Activated naive CD4-positive, alpha-beta T cell treated with Interleukin-2 at 50 U/mL for 16 hours (primary cell): ENCODE measurements at places on chromosomes 4 and X.

- DNase-seq: no peak
Measured at GRCh38 chr4:144699565-144699964, 53.6 kb downstream of the HHIP start.

DNA sequence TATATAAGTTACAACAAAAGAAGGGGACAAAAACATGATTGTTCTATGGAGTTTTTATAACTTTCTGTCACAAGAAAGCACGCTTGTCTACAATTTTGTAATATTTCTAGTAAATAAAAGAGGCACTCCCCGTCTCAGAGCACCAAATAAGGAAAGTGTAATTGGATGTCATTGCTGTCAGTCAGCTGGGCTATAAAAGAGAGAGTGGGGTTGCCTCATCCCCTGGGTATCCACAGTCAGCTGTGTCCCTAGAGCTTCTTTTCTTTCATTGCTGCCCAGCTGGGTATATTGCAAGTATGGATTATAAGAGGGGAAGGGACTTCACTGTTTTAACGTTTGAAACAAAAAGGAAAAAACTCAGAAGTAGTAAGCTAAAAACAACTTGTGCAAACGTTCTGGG is 61.3 kb downstream of the NPNT start:
- DNase-seq: no peak

DNA sequence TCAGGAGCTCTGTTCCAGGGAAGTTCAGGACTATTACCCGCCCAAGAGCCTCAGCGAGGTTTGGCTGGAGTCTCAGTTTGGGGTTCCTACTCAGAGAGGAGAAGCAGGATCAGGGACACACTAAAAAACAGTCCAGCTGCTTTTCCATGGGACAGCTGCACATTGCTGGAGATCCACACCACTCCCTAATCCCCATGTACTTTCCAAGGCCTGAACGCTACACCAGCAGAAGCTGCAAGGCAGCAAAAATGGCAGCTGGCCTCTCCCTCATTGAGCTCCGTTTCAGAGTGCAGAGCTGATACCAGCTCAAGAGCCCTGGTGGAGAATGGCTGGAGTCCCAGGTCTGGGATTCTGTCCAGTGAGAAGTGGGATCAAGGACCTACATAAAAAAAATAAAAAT is 551.2 kb upstream of the PABPC5 start:
- DNase-seq: no peak

GRCh38 chrX:50813843-50814661 is at the start of gene SHROOM4:
SHROOM4 (minus strand) TSS chrX:50814194; CDS start chrX:50814018, 176 bp downstream.
- no peak for DNase-seq

DNA sequence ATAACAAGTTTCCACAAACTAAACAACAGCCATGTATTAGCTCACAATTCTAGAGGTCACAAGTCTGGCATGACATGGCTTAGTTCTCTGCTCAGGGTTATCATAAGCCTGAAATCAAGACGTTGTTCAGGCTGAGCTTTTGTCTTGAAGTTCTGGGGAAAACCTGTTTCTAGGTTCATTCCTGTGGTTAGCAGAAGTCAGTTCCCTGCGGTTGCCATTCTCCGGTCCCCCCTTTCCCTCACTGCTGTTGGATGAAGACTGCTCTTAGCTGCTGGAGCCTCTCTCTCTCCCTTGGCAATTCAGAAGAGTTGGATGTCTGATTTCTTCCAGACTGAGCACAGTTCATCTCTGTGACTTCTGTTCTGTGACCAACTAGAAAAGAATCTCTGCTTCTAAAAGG is 962.6 kb downstream of the PCDH7 start:
- DNase-seq: no peak

DNA sequence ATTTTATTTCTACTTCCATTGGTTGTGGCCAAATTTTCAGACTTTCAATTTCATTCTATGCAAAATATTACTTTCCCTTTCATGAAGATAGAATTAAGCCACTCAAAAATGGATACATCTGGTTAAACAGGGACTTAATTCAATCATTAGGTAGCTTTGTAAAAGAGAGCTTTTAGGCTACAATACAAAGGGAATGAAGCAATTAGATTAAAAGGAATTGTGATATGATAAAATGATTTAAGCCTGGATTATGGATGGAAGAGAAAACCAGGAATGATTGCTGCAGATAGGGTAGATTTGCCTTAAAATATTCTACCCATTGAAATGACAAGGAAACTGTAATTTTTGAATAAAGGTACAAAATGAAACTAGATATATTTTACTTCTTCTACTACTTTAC is 134.6 kb upstream of the PDHA2 start:
- no peak for DNase-seq

GRCh38 chr4:37951461-37952352 is 8.5 kb upstream of the PTTG2 start:
- no peak for DNase-seq

DNA sequence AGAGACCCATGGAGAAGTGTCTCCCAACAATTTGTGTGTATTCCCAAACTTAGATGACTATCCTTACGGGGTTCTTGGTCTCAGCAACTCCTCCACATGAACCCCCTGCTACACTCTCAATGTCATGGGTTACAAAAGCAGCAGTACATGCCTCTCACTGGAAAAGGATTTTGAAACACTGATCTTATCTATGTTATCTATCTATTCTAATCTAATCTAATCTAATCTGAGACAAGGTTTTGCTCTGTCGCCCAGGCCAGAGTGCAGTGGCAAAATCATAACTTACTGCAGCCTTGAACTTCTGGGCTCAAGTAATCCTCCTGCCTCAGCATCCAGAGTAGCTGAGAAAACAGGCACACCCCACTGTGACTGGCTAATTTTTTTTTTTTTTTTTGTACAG is 19.3 kb downstream of the TSPAN5 start:
- no peak for DNase-seq

- DNase-seq: no peak
Measured at GRCh38 chr4:145189981-145190380, 9.6 kb upstream of the OTUD4 start.

DNA sequence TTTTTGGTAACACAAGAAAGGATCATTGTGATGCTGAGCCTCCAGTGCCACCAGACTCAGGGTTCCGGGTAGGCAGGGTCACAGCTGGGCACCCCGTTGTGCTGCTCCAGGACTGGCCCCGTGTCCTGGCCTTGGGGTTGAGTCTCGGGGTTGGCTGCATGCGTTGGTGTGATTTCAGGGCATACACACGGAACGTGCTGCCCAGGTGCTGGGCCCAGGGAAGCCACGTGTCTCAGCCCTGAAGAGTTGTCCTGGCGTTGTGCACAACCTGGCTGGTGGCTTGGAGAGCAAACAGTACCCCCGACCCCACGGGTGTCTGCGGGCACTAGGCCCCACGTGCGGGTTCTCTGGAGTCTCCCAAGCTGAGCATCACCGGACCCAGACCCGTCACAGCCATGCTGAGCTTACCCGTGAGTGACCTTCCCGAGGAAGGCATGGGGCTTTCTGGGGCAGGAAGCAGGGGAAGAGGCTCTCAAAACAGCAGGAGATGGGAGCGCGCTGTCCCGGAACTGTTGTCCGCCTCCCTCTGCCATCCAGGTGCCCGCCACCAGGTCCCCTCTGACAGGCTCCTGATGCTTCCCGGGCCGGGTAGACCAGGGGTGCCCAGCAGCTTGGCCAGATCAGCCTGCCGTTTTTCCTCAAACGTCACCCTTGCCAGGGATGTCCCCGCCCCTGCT is 66.1 kb upstream of the ENPP6 start:
- DNase-seq: no peak

DNA sequence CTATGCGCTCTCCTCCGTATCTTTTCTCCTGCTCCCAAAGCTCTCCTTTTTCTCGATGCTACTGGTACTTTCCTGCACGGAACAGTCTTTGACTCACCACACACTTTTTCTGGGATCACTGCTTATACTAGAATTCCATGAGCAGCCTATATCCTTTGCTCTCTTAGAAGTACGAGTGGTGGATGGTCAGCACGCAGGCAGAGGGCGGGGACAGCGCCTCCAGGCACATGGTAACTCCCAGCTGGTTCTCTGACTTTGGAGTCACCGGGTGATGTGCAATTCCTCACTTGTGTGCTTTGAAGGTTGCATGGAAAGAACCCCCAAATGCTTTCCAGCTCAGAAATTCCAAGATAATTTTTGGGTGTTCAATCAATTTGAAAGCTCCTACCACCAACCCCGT is 56.0 kb downstream of the STX18 start:
- DNase-seq: no peak

GRCh38 chr4:152831416-152831815 is 51.7 kb downstream of the ARFIP1 start:
- DNase-seq: no peak

DNA sequence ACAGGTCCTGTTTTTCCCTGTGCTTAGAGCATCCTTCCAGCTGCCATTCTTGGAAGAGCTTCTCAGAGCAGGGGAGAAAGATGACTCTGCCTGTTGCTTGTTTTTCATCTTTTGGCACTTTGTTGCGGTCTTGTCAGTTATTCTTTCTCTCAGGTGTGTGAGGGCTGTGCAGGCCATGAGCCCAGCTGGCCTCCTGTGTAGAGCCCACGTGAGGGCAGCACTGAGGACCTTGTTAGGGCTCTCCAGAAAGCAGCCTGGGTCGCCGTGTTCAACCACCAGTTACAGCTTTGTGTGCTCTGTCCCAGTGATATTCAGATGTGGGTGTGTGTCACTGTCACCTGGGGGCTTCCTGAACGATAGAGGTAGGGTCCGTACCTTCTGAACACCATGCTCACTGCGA is 52.8 kb downstream of the NOP14 start:
- DNase-seq: no peak

DNA sequence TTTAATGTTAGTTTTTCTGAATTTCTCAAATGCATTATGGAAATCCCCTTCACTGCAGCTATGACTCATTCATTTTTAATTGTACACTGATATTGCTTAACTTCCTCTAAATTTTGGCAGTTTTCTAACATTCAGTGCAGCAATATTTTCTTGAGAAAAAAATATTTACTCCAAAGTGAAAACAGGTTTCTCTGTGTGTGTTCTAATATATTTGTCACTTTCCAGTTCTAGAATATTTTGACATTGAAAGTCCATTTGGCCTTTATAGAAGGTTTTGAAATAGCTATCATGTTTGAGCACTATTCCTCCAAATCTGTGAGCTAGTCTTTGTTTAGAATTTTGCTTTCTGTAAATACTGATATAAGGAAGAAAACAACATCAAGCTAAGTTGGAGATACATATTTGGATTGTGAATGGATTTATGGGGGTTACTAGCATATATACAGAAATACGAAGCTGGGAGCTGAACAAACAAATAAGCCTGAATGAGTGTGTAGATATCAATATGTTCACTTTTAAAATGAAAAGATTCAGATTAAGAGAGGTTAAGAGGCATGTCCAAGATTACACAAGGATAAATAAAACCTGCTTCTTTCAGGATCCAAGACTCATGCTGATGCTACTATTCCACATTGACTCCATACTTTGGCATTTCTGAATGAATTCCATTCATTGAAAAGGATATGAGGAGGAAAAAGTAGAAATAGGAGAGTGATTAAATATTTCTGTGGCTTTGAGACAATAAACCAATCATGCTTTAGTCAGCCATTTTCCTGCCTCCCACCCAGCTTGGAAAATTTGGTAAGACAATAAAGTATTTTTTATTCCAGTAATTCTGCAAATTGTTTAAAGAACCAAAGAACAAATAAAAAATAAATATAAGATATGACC is 57.3 kb upstream of the SLIT2 start:
- DNase-seq: no peak

- DNase-seq: no peak
Measured at GRCh38 chr4:7398788-7399439, 35.8 kb downstream of the PSAPL1 start.

DNA sequence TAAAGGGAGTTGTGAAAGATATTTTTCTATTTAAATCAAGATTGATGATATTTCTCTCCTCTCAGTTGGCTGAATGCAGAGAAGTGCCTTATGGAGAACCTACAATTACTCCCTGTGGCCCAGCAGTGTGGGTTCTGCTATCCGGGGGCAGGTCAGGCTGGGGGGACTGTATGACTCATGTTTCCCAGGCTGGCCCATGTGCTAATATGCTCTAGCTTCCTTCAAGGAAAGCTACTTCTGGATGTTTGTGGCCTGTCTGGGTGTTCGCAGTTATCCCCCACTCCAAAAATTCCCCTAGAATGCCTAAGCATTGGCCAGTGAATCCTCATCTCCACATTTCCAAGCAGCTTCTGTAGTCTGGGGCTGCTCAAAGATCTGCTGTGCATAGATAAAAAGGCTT is 58.9 kb upstream of the SPP1 start:
- no peak for DNase-seq

DNA sequence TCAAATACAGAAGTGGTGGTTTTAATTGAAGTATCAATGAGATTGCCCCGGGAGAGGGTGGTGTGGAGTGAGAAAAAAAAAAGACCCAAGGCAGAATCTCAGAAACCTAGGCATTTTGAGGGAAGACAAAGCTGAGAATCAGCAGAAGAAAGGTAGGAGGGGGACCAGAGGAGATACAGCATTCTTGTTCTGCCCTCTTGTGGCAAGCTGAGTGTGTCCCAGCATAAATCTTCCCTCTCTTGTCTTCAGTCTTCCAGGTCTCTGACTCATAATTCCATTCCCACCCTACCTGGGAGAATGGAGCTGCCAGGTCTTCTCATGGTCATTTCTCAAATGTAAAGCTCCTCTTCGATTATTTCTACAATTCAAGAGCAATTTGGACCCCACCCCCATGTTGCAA is 32.7 kb upstream of the MAGED1 start:
- DNase-seq: no peak

DNA sequence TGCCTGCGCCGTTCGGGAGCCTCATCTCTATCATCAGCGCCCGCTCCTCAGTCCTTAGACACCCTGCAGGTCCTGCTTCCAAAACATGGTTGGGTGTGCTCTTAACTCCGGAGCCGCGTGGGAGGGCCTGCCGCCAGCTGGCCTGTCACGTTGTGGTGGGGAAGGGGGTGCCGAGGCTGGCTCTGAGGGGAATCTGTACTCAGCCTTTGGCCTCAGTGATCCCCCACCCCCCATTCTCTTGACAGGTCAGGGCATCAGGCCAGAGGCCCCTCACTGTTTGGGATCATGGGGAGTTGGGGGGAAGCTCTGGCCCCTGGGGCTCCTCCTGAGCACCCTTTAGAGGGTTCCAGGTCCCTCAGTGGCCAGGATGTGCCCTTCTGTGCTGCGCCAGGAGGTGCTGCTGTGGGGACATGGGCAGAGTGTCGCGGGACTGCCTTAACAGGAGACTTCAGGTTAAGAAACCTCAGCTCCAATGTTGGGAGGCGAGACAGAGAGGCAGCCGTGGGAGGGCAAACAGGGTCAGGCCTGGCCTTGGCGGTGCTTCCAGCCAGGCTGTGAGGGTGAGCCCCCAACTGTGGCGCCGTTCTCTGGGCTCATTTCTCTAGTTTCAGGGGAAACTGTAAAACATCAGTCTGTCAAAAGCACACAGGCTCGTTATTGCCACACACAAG is 33.5 kb downstream of the TRMT44 start:
- DNase-seq: no peak

DNA sequence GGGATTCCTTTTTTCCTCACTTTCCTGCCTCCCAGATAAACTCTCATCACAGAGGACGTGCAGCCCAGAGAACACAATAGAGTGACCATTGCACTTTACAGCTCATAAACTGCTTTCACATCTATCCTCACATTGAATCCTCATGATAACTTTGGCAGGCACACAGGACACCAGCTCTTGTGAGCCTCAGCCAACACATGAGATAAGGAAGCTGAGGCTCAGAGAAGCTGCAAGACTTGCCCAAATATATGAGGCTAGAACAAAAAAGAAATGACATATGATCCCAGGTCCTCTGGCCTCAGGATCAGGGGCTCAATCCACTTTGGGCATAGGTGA is 85.0 kb upstream of the CPEB2 start:
- DNase-seq: no peak

GRCh38 chrX:23403849-23404248 is 69.2 kb downstream of the PTCHD1 start:
- no peak for DNase-seq
